ENCODE measurements at places on chromosomes 12 and 14. TPM values are rescaled to one million over a fixed set of nuclear protein-coding genes. Genes with fewer than 3 reads are reported as not detected.

TSHR gene
- total RNA-seq = 0.22 TPM

DNA sequence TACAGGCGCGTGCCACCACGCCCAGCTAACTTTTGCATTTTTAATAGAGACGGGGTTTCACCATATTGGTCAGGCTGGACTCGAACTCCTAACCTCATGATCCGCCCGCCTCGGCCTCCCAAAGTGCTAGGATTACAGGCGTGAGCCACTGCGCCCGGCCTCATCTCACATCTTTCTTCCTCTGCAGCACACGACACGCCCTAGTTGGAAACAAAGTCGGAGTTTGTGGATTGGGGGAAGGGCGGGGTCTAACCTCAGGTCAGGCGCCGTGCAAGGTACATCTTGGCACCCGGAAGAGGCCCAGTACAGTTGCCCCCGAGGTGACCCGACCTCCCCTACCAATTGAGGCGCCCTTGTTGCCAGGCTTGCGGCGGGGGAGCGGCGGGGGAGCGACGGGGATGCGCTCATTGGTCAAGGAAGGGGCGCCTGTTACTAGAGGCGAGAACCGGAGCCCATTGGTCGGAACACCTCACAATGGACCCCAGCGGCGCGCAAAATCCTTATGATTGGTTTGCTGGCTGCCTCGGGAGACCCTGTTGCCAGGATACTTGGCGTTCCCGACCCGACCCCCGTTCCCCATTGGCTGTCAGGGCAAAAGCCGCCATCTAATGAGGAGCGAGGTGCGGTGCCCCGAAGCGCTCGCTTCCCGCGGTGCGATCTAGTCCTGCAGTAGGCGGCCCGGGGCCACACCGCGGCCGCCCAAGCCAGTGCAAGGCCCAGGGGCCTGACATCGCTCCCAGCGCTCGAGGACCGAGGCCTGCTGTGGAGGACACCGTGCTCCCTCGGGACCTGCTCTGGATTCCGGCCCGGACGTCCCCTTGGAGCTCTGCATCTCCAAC lies at the start of gene REC8:
Gene REC8, plus strand, starts transcription at position 659 of the 839 bp plus-strand sequence. CDS start 473 bp downstream, outside the sequence.
- peak; percentile 43 for DNase-seq
- no peaks in the 10 kb centered on the region for H3K27me3 ChIP-seq
- no peak within 1 kb of the TSS for H3K4me3 ChIP-seq
- no peak within 1 kb of the TSS for H3K27ac ChIP-seq
- H3K36me3 ChIP-seq = no peaks in the 10 kb centered on the region

- H3K27me3 ChIP-seq = no peaks in the 10 kb centered on the region
- no peak overlapping the region for H3K4me3 ChIP-seq
- H3K36me3 ChIP-seq = no peaks in the 10 kb centered on the region
- H3K27ac ChIP-seq = no peak overlapping the region
Measured at GRCh38 chr14:100034961-100035500, 30.2 kb upstream of the EVL start.

DNA sequence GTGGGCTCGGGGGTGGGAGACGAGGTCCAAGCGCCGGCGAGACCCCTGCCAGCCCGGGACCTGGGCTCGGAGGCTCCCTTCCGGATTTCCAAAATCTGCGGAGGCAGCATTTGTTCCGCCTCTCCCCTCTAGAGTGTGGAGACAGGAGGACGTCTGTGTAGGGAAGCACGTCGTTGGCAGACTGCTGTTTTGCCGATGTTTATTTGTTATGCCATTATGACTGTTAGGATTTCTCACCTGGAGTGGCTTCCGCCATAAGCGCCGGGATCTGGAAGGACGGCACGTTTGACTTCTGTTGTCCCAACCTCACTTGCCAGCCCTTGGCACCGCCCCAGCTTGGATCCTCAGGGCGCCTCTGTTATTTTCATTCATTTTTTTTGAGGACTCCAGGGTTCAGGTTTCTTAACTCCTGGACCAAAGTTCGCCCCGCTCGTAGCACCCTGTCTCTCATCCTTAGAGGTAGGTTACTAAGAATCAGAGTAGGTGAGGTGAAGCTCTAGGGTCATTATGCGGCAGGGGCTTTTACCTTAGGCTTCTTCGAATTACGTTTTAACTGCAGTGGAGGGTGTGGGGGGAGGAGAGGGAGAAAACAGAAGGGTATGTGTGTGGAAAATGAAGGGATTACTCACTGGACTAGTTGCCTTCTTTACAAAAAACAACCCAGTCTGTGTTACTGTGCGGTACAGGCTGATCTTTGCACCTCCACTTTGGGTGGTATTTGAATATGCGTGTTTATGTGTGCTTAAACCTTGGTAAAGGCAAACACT lies 547 bp upstream of the PYGL start:
- H3K4me1 ChIP-seq = no peaks in the 10 kb centered on the region
- peak; percentile 52 for DNase-seq
- H3K27me3 ChIP-seq = no peaks in the 10 kb centered on the region
- no peaks in the 10 kb centered on the region for H3K36me3 ChIP-seq
- H3K4me3 ChIP-seq = peak overlapping the region; percentile 59

DNA sequence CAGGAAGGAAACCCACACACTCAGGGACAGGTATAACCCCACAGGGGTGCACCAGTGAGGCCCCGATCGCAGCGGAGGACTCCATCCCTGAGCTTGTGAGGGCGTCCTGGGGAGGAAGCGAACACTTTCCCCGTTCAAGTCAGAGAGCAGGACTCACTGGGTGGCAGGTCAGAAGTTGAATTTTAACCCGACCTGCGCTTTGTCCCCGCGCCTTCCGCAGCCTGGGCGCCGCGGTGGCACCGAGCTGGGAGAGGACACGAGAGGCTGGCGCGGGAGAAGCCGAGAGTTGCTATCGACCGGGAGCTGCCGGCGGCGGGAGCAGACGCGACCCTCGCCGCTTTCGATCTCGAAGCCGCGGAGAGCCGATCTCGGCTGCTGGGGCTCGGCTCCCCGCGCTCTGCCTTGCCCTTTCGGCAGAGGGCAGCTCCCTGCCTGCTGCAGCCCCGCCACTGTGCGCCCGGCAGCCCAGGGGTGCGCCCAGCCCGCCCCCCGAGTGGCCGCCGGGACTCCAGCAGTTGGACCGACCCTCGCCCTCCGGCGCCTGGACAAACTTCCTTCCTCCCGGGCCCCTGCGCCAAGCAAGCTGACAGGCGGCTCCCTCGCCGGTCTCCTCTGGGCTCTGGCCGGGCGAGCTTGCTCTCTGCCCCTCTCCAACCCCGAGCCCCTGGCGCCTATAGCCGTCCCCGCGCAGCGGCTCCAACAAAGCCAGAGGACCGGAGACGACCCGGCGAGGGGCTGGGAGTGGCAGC lies 918 bp downstream of the LIN7A start:
- no peak overlapping the region for H3K27ac ChIP-seq
- no peaks in the 10 kb centered on the region for H3K36me3 ChIP-seq
- H3K27me3 ChIP-seq = no peaks in the 10 kb centered on the region
- DNase-seq = peak; percentile 80
- H3K4me1 ChIP-seq = no peaks in the 10 kb centered on the region

GRCh38 chr14:100307766-100308426 lies 1.7 kb upstream of the SLC25A29 start:
- DNase-seq = no peak
- H3K27ac ChIP-seq = no peak overlapping the region
- no peak overlapping the region for H3K4me3 ChIP-seq
- H3K27me3 ChIP-seq = no peaks in the 10 kb centered on the region
- no peaks in the 10 kb centered on the region for H3K36me3 ChIP-seq
- no peaks in the 10 kb centered on the region for H3K4me1 ChIP-seq
